Suprapubic skin (tissue), 4 donors: ENCODE measurements at places on chromosomes 3 and 15.

- peak; percentile 32 for DNase-seq
Observed at GRCh38 chr3:194283221-194284006, 67.7 kb downstream of the CPN2 start.

DNA sequence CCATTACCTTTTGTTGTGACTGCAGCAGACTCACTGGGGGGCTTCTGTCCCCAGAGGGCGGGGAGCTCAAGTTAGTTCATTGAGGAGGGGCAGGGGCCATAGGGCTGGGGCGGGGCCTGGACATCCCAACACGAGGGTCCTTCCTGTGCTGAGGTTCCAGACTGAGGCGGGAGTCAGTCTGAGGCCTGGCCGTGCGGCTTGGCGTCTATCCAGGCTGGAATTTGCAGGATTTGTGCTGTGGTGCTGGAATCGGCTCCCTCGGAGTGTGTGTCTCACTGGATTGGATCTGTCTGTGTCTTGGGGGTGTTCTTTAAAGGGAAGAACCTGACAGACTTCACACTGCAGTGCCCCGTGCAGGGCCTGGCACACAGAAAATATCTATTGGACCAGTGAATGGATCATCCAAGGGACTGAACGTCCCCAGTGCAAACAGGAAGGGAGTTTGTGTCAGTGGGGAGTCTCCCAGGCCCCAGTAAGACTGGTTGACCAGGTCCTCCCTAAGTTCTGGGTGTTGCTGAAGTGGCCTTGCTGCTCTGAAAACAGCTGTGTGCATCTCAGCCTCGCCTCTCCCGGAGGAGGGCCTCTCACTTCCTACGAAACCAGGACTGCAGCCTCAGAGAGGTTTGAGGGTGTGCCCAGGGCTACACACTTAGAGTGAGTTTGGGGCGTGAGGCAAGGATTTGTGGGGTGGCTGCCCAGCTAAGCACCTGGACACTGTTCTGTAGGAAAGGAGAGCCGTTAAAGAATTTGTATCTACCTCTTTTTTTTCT lies 26.1 kb downstream of the GOLGA6L2 start:
- peak; percentile 65 for DNase-seq

- no peak for DNase-seq
Observed at GRCh38 chr15:86644339-86644738, 564.7 kb downstream of the AGBL1 start.

DNA sequence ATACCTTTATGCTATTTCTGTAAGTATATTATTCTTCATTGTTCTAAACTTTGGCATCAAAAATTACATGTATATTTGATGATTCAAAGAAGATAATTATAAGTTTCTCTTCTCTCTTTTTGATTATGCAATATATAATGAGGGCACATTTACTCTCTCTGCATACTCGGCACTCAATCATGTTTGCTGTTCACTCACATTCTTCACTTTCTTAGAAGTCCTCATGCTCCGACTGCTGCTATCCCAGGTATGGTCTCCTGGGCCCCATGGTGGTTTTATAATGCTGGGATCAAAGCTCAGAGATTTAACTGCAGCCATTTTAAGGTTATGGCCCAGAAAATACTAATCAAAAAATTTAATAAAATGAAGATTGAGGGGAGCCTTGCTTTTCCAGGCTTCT lies 529.7 kb upstream of the IL12A start:
- DNase-seq: no peak

DNA sequence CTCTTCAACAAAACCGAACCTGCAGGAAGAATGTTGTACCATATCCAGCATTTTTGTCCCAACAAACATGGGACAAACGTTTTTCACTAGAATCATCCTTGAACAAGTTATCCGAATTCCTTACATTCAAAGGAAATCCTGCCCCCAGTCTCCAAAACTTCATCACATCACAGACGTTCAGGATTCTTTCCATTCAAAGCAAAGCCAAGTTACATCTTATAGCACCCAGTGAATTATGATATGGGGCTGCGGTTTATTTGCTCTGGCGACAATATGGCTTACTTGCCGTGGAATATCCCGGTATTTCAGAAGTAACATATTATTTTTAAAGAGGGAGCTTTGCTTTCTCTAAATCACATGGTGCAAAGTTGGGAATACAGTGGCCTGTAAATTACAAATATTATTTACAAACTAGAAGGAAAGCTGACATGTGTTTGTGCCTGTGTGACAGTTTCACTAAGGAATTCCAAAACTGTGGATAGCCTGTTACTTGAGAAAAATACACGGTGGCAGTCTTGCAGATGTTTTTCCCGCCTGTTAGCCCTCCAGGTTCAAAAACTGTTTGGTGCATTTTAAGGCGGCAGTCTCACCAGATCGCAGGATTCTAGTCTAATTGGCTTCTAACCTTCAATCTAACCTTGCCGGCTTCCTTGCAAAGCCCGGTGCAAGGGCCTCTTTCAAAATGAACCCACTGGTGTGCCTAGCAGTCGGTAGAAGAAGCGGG lies 736 bp upstream of the MBNL1 start:
- DNase-seq: no peak

DNA sequence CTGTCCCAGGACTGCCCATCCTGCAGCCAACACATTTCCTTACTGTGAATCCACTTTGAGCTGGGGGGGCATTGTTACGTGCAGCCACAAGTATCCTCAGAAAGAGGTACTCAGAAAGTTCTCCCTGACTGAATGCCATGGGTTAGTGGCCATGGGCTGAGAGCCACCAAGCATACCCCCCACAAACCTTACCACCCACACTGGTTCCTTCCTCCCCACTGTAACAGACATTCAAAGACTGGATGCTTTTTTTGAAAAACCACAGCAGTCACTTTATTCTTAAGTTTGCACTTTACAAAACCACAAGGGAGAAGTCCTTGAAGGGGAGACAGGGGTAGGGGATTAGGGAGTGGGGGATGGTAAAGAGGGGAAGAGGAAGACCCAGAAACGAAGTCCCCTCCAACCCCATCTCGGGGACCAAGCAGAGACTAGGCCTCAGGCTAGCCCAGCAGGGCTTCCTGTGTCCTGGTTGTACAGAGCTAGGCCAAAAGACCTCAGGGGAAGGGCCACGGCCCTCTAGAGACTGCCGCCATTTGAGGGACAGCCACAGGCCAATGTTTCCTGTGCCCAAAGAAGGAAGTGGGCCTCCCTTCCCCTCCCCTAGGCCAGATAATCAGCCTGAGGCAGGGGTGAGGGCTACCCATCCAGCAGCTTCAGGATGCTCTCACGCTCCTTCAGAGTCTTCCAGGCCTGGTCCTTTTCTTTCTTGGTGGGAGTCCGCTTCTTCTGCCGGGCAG lies 10.1 kb upstream of the CAMK1 start:
- no peak for DNase-seq

GRCh38 chr15:44289259-44289790 lies 806 bp downstream of the GOLM2 start:
- no peak for DNase-seq

DNA sequence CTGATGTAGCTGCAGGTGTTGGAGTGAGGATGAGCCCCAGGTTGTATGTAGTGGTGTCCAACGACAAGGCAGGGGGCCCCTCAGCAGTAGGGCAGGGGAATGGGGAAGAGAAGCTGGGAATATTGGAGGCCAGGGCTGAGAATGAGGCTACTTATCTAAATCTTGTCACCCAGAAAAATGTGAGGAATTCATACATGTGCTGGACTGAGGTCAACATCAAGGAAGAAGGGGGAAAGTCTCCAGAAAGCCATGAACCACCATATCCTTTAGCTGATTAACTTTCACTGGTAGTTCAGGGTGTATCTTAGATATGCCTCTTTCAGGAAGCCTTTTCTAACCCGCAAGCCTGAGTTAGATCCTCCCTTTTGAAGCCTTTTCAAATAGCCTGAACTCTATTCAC lies 22.6 kb upstream of the FSTL1 start:
- no peak for DNase-seq

DNA sequence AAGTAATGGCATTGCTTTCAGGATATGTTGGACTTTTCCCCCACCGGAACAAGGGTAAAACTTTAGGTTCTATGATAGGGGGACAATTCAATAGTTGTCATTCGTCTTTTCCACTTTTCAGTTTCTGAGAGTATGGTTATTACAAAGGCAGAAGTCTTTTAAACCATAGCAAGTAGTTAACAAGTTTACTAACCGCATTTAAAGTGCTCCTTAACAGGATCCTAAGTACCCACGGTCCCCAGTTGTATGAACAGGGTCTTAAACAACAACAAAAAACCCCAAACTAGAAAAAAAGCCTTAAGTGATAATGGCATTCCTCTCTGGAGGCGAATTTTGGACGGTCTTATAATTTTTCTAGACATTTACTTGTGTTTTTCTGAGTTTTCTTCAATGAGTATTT lies 831 bp downstream of the IFT57 start:
- no peak for DNase-seq

DNA sequence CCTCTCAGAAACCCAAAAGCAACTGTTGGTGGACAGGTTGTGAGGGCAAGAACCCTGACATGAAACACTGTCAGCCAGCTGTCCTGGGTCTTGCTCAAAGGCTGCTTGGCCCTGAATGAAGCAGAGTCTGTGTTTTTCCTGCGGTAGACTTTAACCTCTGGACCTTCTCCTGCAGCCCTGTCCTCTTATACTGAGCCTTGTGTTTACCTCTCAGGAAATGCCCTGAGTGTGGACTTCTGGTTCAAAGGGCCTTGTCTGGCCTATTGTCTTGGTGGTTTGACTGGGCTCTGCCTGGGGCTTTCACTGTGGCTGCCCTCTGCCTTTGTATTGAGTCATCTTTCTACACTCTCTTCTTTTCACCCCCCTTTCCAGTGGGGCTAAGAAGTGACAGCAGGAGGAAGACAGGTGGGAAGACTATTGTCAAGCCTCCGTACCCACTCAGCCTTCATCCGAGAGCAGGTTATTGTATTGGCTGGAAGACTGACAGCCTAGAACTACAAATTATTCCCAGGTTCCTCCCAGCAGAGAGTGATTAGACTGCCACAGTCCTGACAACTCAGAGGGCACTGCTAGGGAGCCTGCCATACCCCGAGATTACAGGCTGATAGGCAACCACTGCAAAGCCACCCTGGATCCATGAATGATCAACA lies 3.5 kb downstream of the SEC13 start:
- no peak for DNase-seq

DNA sequence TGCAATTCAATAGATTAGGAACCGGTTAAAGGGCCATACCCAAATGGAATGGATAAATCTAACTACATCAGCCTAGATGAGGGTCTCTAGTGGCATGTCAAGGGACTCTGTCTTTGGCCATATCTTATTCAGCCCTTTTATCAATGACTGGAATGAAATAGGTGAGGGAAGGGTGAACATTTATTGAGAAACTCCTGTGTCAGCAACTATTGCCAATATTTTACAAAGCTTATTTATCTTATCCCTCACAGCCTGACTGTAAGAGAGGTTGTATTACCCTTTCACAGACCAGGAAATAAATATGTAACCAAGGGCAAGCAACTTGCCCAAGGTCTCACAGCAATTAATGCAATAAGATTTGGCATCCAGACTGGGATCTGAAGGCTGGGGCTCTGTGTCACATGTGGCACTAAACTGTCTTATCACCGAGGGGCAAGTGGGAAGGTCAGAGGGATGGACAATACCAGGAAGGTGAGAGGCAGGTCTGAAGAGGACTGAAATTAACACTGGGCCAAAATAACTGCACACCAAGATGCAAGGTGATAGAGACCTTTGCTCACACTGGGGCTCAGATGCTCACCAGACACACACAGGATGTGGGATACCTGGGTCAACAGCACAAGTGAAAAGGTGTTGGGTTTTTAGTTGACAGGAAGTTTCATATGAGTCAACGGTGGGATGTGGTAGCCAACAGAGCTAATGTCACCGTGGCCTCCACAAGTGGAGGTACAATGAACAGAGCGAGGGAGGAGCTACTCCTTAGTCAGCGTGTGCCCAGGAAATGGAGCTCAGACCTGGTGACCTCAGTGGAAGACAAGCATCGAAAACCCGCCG lies 261.3 kb downstream of the RPLP1 start:
- no peak for DNase-seq

- DNase-seq: no peak
Observed at GRCh38 chr3:112233083-112233482, 60.9 kb downstream of the SLC9C1 start.

GRCh38 chr3:9211155-9211950 lies 38.1 kb downstream of the SRGAP3 start:
- DNase-seq: no peak

DNA sequence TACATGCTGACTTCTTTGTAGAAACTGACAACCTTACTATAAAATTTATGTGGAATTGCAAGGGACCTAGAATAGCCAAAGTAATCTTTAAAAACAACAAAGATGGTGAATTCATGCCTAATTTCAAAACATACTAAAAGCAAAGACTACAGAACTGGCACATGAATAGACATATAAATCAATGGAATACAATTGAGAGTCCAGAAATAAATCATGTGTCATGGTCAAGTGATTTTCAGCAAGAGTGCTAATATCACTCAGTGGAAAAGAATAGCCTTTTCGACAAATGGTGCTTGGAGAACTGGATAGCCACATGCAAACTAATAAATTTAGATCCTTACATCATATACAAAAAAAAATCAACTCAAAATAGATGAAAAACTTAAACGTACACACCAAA lies 8.7 kb downstream of the IMPG2 start:
- DNase-seq: no peak

GRCh38 chr3:80470433-80470832 lies 702.6 kb upstream of the ROBO1 start:
- no peak for DNase-seq

GRCh38 chr3:189394599-189395121 lies 222.9 kb downstream of the TPRG1 start:
- no peak for DNase-seq

DNA sequence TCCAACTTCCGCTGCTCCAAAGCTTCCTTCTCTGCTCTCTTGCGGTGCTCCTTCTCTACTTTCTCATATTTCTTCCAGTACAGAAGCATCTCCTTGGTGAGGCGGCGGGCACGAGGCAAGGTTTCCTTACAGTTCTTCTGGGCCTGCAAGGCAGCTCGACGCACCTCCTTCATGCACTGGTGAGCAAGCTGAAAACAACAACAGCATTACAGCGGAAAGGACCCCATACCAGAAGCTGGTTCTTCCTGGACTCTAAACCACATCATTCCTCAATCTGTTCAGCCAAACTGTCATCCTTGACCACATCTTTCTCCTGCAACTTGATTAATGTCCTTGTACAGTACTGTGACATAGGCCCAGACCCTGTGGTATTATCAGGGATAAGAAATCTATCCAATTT lies 36.4 kb downstream of the INO80 start:
- no peak for DNase-seq

DNA sequence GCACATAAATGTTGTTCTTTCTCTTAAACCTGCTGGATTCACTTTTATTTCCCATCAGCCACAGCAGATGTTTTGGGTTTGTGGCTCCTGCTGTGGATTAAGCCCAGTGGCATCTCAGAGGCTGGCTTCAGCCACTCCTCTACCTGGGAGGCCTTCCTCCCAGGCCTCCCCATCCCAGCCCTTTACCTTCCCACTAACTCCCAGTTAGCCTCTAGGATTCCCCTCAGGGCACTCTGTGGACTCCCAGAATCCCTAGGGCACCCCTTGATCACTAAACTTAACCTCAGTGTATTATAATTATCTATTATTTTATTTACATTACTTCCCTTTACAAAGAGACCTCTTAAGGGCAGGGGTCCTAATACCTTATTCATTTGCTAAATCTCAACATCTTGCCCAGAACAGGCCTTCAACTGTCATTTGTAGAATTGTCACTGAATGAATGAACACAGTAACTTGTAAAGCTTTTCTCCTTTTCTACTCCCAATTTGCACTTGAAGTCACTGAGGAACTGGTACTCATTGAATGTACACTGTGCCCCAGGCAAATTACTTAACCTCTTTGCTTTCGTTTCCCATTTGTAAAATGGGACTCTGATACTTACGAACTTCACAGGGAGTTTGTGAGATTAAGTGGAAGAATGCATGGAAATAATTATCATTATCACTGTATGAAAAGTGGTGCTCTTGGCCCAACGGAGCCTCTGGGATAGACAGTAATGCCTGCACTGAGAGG lies 8.3 kb downstream of the CCDC13 start:
- DNase-seq: no peak
